ENCODE measurements at places on chromosomes 5 and 9.

- no peak for DNase-seq
Observed at GRCh38 chr9:123239726-123240125, 28.7 kb downstream of the STRBP start.

- DNase-seq: no peak
Observed at GRCh38 chr5:136518174-136518573, 152.8 kb upstream of the TRPC7 start.

DNA sequence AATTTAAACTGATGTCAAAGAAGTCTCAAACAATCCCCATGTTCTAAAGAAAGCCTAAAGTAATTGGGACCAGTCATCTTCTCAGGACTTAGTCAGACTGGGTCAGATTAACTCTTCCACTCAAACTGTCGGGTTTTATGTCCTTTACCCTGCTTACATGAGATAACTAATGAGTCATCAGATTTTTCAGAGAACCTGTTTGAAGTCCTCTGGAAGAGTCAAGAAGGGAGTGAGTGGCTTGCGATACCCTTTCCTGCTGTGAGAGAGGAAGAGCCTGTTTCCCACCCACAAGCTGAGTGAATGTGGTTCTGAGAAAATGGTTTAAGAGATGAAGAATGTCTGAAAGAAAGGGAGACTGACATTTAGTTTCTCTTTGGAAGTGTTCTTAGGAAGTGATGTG lies 1866.7 kb upstream of the C9orf72 start:
- no peak for DNase-seq

GRCh38 chr9:4334410-4334813 lies 34.5 kb upstream of the GLIS3 start:
- DNase-seq: no peak

DNA sequence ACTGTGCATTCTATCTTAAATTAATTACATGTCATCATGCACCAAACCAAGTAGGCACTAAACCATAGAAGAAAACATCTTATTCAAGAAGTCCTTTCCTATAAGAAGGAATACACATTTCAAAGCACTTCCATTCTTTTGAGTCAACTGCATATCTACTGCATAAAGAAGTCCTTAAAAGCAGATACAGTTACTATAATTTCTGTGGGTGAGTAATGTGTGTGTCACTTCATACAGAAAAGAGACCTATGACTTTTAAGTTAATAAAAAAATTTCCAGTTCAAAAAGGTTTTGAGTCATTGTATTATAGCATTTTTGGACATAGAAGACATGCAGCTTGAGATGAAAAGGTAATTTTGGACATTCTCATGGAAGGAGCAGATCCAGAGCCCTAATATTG lies 125.0 kb downstream of the DTWD2 start:
- DNase-seq: no peak

- DNase-seq: no peak
Observed at GRCh38 chr9:80792726-80793125, 896.6 kb downstream of the TLE1 start.
